ENCODE measurements at places on chromosomes 12 and 14.

DNA sequence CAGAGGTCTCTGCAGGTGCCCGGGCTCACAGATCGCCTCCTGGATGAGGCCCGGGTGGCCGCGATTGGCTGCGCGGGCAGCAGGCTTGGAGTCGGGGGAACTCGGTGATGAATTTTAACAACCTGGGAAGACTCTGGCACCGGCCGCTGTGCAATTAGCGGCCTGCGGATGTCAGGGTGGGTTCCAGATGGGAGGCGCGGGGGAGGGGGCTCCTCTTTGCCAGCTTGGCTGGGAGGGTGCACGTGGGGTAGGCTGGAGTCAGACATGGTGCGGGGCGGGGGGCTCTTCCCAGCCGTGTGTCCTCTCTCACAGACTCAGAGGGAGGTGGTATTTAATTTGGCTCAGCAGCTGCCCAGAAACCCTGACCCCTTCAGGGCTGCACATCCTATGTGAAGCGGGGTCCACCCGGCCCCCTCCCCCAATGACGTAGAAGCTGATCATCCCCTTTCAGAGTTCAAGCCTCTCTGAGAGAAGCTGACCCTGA lies 81.4 kb downstream of the KIF26A start:
- DNase-seq, result no peak

DNA sequence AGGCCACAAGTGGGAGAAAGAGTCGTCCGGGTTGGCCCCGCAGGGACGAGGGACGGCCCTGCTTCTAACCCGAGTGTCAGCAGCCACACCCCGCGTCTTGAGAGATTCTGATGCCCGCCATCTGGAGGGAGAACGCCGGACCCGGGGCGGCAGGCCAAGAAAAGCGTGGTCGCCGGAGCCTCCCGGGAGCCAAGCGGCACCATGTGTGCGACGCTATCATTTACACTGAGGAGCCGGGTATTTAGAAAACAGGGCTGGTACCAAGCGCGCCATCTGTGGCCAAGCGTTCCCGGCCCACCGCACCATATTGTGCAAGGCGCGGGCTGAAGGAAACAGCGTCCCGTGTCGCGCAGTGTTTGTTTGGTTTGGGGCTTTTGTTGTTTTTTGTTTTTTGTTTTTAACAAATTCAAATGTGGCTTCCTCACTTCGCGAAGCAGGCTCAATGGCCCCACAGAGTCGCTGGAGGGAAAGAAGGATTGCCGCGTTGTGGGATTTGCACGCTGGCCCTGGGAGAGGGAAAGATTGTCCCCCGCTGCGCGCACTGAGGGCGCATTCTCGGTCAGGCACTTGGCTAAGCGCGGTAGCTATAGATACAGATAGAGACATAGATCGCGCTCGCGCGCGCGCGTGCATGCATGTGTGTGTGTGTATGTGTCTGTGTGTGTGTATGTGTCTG lies 153.8 kb downstream of the BCL11B start:
- peak; percentile 72 for DNase-seq

GRCh38 chr12:5280086-5280485 lies 151.8 kb upstream of the NTF3 start:
- no peak for DNase-seq

GRCh38 chr12:75329918-75330826 lies at the start of gene CAPS2:
Gene CAPS2, minus strand, starts transcription at chr12:75330324. Its CDS starts 3,826 bp downstream, at chr12:75326498.
- no peak for DNase-seq

- DNase-seq, result no peak
These were observed 1111.1 kb downstream of the BCL11B start for GRCh38 chr14:98160901-98161300.

GRCh38 chr14:32940066-32940651 lies 1.5 kb downstream of the NPAS3 start:
- DNase-seq, result no peak

DNA sequence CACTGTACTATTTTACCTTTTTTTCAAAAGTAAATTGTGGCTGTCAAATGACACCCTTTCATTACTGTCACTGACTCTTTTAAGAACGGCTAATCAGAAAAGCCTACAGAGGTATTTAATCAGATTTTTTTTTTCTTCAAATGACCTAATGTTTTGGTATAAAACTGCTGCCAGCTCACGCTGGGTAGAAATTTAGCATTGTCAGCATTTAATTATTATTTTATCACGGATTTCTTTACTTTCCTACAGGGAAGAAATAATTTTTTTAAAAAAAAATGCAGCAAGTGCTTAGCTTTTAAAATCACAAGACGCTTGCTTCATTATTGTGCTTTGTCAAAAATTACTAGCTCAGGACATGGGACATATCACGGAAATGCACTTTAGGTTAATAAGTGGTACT lies 149.1 kb upstream of the FOXN3 start:
- DNase-seq, result no peak

- DNase-seq, result no peak
These were observed 24.1 kb downstream of the KLRD1 start for GRCh38 chr12:10331642-10332239.

DNA sequence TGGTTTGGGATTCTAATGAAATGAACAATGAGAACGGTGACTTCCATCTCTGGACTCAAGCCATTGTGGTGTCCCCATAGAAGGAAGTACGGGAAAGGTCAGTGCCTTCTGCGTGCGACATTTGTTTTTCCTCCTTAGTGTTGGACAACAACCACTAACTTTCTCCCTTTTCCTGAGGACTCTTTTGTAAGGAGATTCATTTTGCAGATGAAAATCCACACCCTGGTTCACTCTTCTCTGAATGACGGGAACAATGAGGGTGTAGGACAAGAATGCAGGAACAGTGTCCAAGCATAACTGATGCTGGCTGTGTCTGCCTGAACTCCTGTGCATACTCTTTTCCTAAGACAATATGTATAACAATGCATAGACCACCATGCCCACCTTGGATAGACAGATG lies 176.4 kb downstream of the STXBP6 start:
- DNase-seq, result no peak

DNA sequence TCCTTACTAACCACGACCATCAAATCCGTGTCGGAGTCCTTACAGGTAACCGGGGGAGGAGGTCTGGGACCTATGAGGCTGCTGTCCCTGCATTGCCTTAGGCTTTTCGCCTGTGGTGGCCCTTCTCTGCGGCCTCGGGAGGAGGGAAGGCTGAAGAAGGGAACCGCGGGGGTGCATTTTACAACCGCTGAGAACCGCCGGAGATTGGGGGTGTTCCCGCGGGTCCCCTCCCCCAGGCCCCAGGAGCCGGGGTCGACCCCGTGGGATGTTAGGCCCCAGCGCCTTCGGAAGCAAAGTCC lies 549 bp downstream of the GPHN start:
- DNase-seq, result no peak

- DNase-seq, result no peak
These were observed 1.3 kb downstream of the ARID4A start for GRCh38 chr14:58299401-58300330.

GRCh38 chr12:107594995-107595394 lies 90.6 kb upstream of the PWP1 start:
- no peak for DNase-seq

- no peak for DNase-seq
These were observed 6.5 kb downstream of the HAL start for GRCh38 chr12:95989504-95990123.

DNA sequence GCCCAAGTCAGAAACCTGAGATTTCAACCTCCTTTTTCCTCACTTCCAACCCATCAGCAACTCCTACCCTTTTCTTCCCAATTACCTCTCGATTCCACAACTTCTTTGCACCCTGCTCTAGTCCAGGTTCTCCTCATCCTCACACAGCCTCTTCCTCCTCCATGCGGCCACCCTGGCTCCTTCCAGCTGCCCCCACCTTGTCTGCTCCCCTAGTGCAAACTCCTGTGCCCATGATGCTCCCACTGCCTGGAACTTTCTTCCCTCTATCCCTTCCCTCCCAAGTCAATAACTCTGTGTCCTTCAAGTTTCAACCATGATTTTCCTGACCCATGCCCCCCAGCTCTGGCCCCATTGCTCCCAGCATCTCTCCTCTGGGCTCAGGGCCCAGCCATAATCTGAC lies 17.3 kb downstream of the SELPLG start:
- DNase-seq, result no peak

DNA sequence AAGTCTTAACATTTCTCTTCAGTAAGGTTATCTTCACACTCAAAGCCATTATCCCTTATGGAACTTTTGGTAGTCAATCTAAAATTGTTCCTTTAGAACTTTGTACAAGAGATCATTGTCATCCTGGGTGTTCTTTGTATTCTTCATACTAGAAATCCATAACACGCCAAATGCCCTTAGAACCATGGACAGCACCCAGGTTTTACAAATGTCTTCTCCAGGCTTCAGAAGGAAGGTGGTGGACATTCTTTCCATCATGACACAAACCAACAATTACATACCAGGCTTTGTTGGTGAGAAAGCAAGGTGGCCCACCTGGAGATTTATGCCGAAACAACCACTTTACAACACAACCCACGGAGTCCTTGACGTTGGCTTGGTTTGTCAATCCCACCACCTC lies 365.6 kb upstream of the TBX3 start:
- no peak for DNase-seq

DNA sequence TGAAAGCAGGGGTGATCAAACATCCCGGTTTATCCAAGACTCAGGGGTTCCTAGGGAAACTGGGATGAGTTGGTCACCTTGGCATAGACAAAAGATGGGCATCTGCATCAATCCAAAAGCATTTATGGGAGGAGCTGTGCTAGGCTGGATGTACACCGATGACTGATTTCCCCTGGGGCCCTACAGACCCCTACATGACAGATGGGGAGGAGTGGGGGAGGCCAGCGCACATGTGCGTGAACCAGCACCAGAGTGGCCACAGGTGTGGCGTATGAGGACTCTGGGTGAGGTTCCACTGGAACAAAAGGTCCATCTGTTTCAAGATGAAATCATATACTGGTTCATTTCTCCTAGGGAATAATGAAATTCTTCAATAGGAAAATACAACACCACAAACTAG lies 210.4 kb downstream of the ITPR2 start:
- no peak for DNase-seq

- peak; percentile 98 for DNase-seq
These were observed 79.3 kb downstream of the SSPN start for GRCh38 chr12:26274441-26275312.

GRCh38 chr14:55807053-55807880 lies 227.3 kb downstream of the KTN1 start:
- DNase-seq, result no peak

Measured in vagina (tissue), 2 donors.